ENCODE measurements at places on chromosomes 4 and X. TPM values are rescaled to one million over a fixed set of nuclear protein-coding genes. Genes with fewer than 3 reads are reported as not detected.

Gene COPS4
- total RNA-seq: 50.1 TPM

Gene PNMA5
- not detected for total RNA-seq

Gene DTHD1
- total RNA-seq: not detected

Gene ADH7
- not detected for total RNA-seq

Gene STARD8
- 1.8 TPM for total RNA-seq

Gene MAGEB1
- not detected for total RNA-seq

Gene PRICKLE3
- 4.2 TPM for total RNA-seq

Gene GUF1
- 30.2 TPM for total RNA-seq

Gene TMPRSS11A
- total RNA-seq: not detected

Gene MAN2B2
- 9.4 TPM for total RNA-seq

Gene UGT2A1
- not detected for total RNA-seq

DNA sequence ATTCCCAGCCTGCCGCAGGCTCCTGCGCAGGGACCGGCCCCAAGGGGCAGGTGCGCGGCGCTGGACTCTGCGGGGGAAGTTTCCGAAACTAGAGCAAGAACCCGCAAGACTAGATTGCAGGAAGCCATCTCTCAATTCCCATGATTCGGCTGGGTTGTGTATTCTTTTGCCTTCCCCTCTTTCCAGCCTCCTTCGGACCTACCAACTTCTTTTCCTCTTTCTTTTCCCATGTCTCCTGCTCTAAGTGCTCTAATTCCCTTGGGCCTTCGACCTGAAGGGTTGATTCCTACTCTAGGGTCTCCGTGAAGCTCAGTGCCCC is 645 bp upstream of the OPHN1 start:
- H3K27ac ChIP-seq: peak overlapping the region; percentile 58
- H3K4me3 ChIP-seq: peak overlapping the region; percentile 97
- peaks cover 16% of the 10 kb centered on the region for H3K4me1 ChIP-seq
- no peaks in the 10 kb centered on the region for H3K27me3 ChIP-seq
- H3K36me3 ChIP-seq: peaks cover 5% of the 10 kb centered on the region

DNA sequence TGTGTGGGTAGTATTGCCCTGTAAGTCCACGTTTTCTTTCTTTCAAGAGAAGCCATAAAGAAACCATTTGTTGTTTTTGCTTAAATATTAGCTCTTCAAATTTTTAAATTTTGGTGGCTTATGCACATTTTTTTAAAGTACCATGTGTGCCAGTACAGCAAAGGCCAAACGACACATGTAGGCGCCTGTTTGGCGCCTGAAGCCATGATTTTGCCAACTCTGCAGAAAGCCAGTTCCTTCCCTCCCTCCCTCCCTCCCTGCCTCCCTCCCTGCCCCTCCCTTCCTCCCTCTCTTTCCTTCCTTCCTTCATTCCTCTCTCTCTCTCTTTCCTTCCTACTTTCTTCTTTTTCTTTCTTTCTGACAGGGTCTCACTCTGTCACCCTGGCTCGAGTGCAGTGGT is 65.9 kb upstream of the LIMCH1 start:
- no peaks in the 10 kb centered on the region for H3K36me3 ChIP-seq
- H3K27me3 ChIP-seq: no peaks in the 10 kb centered on the region
- H3K27ac ChIP-seq: no peak overlapping the region

DNA sequence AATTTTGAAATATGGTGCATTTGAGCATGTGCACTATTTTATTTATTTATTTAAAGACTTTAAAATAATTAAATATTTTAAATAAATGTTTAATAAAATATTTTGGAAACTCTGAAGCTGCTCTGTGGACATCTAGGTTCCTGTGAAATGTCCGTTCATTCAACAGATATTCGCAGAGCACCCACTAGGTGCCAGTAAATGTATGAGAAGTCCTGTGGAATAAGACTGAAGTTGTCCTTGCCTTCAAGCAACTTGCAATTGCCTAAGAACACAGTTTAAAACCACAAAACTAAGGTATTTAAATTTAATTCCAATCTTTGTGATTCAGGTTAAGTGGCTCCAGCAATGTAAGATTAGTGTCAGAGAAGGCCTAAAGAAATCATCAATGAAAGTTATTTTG is 306.7 kb downstream of the GBA3 start:
- no peak for DNase-seq
- no peaks in the 10 kb centered on the region for H3K4me1 ChIP-seq
- no peak overlapping the region for H3K27ac ChIP-seq
- H3K36me3 ChIP-seq: no peaks in the 10 kb centered on the region

DNA sequence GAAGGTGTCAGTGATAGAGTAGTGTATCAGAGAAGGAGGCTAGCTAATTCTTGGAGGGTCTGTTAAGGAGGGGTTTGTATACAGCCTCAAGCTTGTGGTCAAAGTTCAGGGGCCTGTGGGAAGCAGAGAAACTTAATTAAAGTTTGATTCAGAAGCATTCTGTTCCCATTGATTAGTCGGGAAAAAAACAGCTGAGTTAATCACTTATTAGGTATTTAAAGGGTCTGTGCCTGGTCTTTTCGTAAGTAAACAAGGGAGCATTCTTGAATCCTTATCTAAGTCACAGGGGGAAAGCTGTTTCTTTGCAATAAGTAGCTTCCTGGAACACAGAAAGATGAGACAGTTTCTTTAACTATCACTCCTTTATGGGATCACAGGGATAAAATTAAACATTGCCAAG is 492.1 kb downstream of the PCDH10 start:
- H3K4me1 ChIP-seq: peaks cover 20% of the 10 kb centered on the region
- H3K36me3 ChIP-seq: no peaks in the 10 kb centered on the region
- H3K4me3 ChIP-seq: no peak overlapping the region
- peak overlapping the region; percentile 63 for H3K27ac ChIP-seq

DNA sequence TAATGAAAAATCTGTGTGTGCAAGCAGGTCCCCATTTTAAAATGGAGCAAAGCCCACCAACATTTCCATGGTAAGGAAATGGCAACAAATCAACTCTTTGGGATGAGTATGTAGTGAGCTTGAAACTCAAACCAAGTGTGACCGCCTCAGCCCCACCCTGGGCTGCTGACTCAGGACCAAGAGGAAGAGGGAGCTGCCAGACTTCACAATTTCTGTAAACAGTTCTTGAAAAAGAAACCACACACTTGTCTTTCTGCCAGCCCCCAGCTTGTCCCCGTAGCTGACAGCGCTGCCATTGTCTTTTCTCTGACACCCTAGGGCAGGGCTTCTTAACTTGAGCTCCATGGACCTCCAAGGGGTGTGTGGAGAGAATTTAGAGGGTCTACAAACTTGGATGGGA is 10.3 kb downstream of the RTL5 start:
- no peak overlapping the region for H3K4me3 ChIP-seq
- DNase-seq: no peak
- H3K27me3 ChIP-seq: no peaks in the 10 kb centered on the region
- H3K36me3 ChIP-seq: no peaks in the 10 kb centered on the region
- peak overlapping the region; percentile 50 for H3K27ac ChIP-seq
- peaks cover 44% of the 10 kb centered on the region for H3K4me1 ChIP-seq

DNA sequence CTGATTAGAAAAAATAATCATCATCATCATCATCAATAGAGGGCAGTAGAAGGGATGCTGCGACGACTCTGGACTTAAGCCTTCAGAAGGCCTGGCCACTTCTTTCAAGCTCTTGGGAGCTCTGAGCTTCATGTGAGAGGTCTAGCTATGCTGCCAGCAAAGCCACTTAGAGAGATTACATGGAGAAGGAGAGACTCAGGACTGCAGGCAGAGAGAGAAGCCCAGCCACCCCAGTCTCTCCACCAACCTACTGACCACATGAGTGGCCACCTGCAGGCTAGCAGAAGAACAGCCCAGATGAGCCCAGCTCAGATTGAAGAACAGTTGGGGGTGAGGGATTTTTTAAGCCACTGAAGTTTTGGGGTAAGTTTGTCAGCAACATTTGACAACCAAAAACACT is 17.1 kb upstream of the TMEM150C start:
- H3K4me3 ChIP-seq: no peak overlapping the region
- peaks cover 7% of the 10 kb centered on the region for H3K4me1 ChIP-seq
- no peak overlapping the region for H3K27ac ChIP-seq
- H3K36me3 ChIP-seq: no peaks in the 10 kb centered on the region
- H3K27me3 ChIP-seq: no peaks in the 10 kb centered on the region

GRCh38 chr4:122733787-122734120 is 1.2 kb downstream of the BBS12 start:
- H3K4me3 ChIP-seq: peak overlapping the region; percentile 96
- peaks cover 6% of the 10 kb centered on the region for H3K36me3 ChIP-seq

- no peaks in the 10 kb centered on the region for H3K36me3 ChIP-seq
- no peak for DNase-seq
- no peak overlapping the region for H3K4me3 ChIP-seq
- H3K27me3 ChIP-seq: no peaks in the 10 kb centered on the region
- no peak overlapping the region for H3K27ac ChIP-seq
These were observed 236.5 kb upstream of the DIPK2B start for GRCh38 chrX:45437186-45437585.

- no peak overlapping the region for H3K4me3 ChIP-seq
- no peaks in the 10 kb centered on the region for H3K36me3 ChIP-seq
- no peak overlapping the region for H3K27ac ChIP-seq
- no peak for DNase-seq
- H3K4me1 ChIP-seq: no peaks in the 10 kb centered on the region
These were observed 154.0 kb downstream of the BTC start for GRCh38 chr4:74640111-74640903.

GRCh38 chrX:74178536-74178935 is 125.4 kb upstream of the ZCCHC13 start:
- H3K36me3 ChIP-seq: peaks cover 11% of the 10 kb centered on the region
- no peak overlapping the region for H3K27ac ChIP-seq
- H3K4me1 ChIP-seq: peaks cover 6% of the 10 kb centered on the region
- H3K27me3 ChIP-seq: peaks cover 3% of the 10 kb centered on the region

GRCh38 chrX:153381684-153382532 is 19.2 kb downstream of the PNMA6E start:
- no peaks in the 10 kb centered on the region for H3K36me3 ChIP-seq
- no peak overlapping the region for H3K27ac ChIP-seq
- H3K27me3 ChIP-seq: no peaks in the 10 kb centered on the region
- H3K4me1 ChIP-seq: no peaks in the 10 kb centered on the region

DNA sequence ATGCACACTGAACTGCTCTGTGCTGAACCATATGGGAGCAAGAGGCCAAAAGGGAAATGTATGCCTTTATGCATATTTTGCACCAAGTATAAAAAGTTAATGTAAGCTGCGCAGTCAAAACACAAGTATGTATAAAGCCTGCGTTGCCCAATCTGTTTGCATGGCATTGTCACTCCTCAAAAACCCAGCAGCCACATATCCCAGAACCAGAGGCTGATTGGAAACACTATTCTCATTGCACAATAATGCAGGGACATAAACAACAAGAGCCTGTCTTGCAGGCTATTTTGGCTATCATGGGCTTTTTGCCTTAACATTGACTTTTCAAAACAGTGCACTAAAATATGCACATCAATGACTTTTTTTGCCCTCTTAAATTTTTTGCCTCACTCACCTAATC is 5.1 kb upstream of the ASB9 start:
- no peaks in the 10 kb centered on the region for H3K36me3 ChIP-seq
- no peak overlapping the region for H3K4me3 ChIP-seq
- H3K27me3 ChIP-seq: no peaks in the 10 kb centered on the region
- no peaks in the 10 kb centered on the region for H3K4me1 ChIP-seq
- no peak for DNase-seq
- no peak overlapping the region for H3K27ac ChIP-seq

DNA sequence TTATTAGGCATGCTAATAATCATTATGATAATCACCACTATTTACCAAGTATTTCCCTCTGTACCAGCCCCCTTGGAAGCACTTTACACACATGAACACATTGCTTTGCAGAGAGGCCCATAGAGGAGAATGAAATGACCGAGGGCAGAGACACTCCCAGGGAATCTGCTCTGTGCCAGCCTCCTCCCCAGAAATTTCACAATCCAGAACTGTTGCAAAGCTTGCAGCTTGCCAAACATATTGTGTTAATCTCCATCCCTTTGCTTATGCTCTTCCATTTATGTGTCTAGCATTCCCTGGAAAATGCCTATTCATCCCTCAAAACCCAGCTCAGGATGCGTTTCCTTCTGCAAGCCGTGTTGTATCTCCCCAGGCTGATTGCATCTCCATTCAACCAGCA is 37.8 kb downstream of the CYTL1 start:
- no peak for DNase-seq
- peaks cover 18% of the 10 kb centered on the region for H3K4me1 ChIP-seq
- no peaks in the 10 kb centered on the region for H3K27me3 ChIP-seq
- peaks cover 3% of the 10 kb centered on the region for H3K36me3 ChIP-seq
- H3K27ac ChIP-seq: no peak overlapping the region

- peak; percentile 16 for DNase-seq
- peaks cover 37% of the 10 kb centered on the region for H3K4me1 ChIP-seq
- no peaks in the 10 kb centered on the region for H3K36me3 ChIP-seq
These were observed 457.4 kb downstream of the CENPC start for GRCh38 chr4:67087897-67088296.

GRCh38 chr4:177182166-177182565 is 127.5 kb upstream of the NEIL3 start:
- no peaks in the 10 kb centered on the region for H3K27me3 ChIP-seq
- H3K36me3 ChIP-seq: no peaks in the 10 kb centered on the region
- no peak overlapping the region for H3K27ac ChIP-seq
- no peak for DNase-seq
- no peaks in the 10 kb centered on the region for H3K4me1 ChIP-seq

DNA sequence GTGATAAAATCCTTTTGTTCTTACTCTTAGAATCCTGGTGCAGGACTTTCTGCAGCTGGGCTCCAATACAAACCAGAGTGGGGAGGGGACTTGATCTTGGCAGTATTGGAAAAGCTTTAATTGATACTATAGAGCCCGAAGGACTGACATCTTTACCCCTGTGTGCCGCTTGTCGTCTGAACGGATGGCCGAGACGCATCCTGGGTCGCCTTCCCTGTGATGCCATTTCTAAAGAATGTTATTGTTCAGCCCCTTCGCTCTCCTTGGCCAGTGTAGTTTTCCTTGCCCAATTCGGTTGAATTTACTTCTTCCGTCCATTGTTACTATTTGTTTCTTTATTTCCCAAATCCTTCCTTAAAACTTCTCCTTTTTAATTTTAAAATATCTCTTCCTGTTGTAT is 80.9 kb downstream of the CLDN34 start:
- no peaks in the 10 kb centered on the region for H3K27me3 ChIP-seq
- peak; percentile 2 for DNase-seq
- H3K4me3 ChIP-seq: no peak overlapping the region
- H3K4me1 ChIP-seq: peaks cover 28% of the 10 kb centered on the region
- no peaks in the 10 kb centered on the region for H3K36me3 ChIP-seq

DNA sequence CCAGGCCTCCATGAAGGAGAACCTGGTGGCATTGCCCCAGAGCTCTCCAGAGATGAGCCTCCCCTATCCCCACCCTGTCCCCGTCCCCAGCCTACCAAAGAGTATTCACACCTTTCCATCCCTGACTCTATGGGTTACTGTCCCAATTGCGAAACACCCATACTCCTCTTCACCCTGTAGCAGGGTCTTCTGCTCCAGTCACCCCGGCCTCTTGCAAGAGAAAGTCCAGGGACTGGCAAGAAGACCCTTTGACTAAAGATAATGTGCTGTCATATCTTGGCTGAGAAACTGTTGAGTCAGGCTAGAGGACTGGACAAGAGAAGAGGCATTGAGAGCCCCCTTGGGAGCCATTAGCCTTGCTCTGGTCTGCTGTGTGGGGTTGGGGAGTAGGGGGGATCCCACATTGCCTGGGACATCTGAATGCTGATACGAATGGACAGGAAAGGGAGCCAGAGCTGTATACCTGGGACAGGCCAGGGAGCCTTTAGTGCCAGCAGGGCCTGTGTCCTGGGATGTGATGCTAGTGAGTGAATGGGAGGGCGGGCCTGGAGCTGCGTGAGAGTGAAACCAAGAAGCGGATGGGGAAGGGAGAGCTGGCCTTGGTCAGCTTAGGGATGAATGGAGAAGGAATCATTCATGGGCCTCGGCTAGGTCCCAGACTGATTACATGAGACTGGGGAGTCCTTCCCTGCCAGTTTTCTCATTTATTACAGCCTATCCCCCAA is 27.1 kb downstream of the NALF2 start:
- H3K4me3 ChIP-seq: no peak overlapping the region
- peaks cover 13% of the 10 kb centered on the region for H3K36me3 ChIP-seq
- no peaks in the 10 kb centered on the region for H3K4me1 ChIP-seq
